Stimulated activated memory B cell treated with anti-CD40 and anti-IgM and Interleukin-4, amounts not matched to agents 10 μg/mL and 1 μg/mL and 100 μg/mL, for 72 hours (primary cell): ENCODE measurements at places on chromosomes 4 and X.

DNA sequence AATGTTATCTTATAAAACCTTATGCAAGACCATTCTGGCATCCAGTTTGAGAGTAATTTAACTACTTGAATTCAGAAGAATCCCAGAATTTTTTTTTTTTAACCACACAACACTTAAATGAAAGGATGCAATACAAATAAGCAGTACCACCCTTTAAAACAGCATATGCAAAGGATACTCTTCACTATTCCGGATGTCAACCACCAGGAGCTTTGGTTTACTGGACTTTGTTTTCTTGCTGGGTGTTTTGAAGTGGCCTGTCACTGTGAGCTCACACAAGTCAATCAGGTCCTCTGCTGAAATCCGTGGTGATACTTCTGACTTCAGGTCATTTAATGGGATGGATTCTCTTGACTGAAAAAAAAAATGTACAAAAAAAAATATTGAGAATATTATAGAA, 200.0 kb downstream of the TBCK start:
- H3K27ac ChIP-seq: no peak overlapping the region
- peaks cover 72% of the 10 kb centered on the region for H3K36me3 ChIP-seq
- no peak overlapping the region for H3K4me3 ChIP-seq
- ATAC-seq: no peak
- H3K4me1 ChIP-seq: no peaks in the 10 kb centered on the region

GRCh38 chr4:4730249-4730648, 129.2 kb upstream of the MSX1 start:
- H3K27ac ChIP-seq: no peak overlapping the region
- H3K4me1 ChIP-seq: no peaks in the 10 kb centered on the region

DNA sequence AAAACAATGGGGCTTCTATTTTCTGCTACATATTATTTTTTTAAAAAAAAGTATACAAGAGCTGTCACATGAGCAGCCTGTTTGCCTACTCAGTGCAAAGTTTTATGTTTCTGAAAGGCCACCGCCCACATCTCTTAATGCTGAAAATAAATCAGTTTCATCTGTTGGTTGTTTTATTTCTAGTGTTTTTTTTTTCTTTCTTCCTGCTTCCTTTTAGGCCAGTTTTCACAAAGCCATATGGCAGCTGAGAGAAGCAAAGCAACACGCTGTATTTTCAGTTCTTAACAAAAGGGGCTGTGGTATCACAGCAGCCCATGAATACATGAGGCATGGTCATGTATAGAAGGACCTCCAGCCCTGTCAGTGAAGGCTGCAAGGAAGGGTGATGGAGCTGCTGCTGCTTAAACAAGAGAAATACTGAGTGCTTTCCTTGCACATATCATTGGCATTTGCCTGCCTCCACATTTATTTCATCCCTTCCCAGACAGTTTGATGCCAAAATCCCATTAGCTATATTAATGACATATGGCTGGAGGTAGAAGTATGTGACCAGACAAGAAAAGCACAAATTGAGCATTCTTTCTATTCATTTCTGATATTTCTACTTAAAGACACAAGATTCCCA, 172.5 kb downstream of the PCDH18 start:
- no peak for ATAC-seq
- H3K27ac ChIP-seq: no peak overlapping the region
- no peaks in the 10 kb centered on the region for H3K27me3 ChIP-seq
- no peaks in the 10 kb centered on the region for H3K4me1 ChIP-seq
- no peaks in the 10 kb centered on the region for H3K36me3 ChIP-seq

GRCh38 chr4:25703731-25704388, 48.2 kb downstream of the SLC34A2 start:
- no peaks in the 10 kb centered on the region for H3K27me3 ChIP-seq
- H3K27ac ChIP-seq: no peak overlapping the region
- H3K4me3 ChIP-seq: no peak overlapping the region
- no peaks in the 10 kb centered on the region for H3K36me3 ChIP-seq
- no peak for ATAC-seq
- H3K4me1 ChIP-seq: no peaks in the 10 kb centered on the region

- no peaks in the 10 kb centered on the region for H3K36me3 ChIP-seq
- peaks cover 11% of the 10 kb centered on the region for H3K4me1 ChIP-seq
- no peak for ATAC-seq
- no peak overlapping the region for H3K4me3 ChIP-seq
Observed at GRCh38 chrX:2931612-2932011, 2.5 kb upstream of the ARSD start.

- H3K4me1 ChIP-seq: no peaks in the 10 kb centered on the region
- H3K36me3 ChIP-seq: no peaks in the 10 kb centered on the region
- no peak overlapping the region for H3K27ac ChIP-seq
- ATAC-seq: no peak
Observed at GRCh38 chrX:103073467-103073866, 9.5 kb upstream of the BEX1 start.

DNA sequence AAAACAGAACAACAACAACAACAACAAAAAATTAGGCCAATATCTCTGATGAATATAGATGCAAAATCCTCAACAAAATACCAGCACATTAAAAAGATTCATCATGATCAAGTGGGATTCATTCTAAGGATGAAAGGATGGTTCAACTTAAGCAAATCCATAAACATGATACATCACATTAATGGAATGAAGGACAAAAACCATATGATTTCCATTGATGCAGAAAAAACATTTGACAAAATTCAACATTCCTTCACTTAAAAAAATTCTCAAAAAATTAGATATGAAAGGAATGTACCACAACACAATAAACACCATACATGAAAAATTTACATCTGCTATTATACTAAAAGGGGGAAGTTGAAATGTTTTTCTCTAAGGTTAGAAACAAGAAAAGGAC, 103.3 kb downstream of the IL15 start:
- no peaks in the 10 kb centered on the region for H3K27me3 ChIP-seq
- H3K4me1 ChIP-seq: no peaks in the 10 kb centered on the region
- H3K4me3 ChIP-seq: no peak overlapping the region

DNA sequence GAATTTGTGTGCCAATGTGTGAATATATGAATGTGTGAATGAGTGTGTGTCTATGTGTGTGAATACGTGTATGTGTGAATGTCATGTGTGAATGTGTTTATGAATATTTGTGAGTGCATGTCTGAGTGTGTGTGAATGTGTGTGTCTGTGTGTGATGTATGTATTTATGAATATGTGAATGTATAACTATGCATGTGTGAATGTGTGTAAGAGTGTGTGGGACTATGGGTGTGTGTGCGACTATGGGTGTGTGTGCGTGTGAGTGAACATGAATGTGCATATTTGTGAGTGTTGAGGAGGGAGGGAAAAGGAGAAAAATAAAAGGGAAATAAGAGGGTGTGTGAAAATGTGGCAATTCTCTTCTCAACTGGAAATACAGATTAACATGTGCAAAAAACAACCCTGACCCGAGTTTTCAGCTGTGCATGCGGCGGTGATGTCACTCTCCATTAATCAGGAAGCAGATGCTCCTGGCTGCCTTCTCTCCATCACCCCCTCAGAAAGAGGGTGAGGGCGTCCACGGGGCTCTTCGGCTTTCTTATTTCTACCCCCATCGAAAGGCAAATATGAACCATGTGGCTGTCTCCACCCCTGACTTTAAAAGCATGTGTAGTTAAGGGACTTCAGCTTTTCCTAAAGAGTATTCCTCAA, 219.8 kb downstream of the MAML3 start:
- no peaks in the 10 kb centered on the region for H3K4me1 ChIP-seq
- H3K36me3 ChIP-seq: no peaks in the 10 kb centered on the region
- no peak overlapping the region for H3K4me3 ChIP-seq
- H3K27me3 ChIP-seq: peaks cover 1% of the 10 kb centered on the region

DNA sequence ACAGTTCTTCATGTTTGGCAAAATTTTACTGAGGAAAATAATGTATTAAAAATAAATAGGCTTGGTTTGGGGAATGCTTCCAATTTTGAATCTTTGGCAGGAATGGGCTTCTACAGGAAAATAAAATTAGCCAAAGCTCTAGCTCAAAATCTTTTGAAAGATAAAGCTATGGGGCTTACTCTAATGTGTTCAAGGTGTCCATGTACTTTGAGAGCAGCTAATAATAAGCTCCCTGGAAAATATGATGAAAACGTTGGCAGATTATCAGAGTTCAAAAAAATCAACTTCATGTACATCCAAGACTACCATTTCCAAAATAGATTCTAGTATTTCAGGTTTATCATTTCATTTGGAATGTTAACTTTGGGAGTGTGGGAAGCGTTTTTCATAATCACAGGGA, 158.4 kb downstream of the EMCN start:
- ATAC-seq: no peak
- H3K27me3 ChIP-seq: peaks cover 25% of the 10 kb centered on the region
- no peak overlapping the region for H3K4me3 ChIP-seq
- no peak overlapping the region for H3K27ac ChIP-seq

DNA sequence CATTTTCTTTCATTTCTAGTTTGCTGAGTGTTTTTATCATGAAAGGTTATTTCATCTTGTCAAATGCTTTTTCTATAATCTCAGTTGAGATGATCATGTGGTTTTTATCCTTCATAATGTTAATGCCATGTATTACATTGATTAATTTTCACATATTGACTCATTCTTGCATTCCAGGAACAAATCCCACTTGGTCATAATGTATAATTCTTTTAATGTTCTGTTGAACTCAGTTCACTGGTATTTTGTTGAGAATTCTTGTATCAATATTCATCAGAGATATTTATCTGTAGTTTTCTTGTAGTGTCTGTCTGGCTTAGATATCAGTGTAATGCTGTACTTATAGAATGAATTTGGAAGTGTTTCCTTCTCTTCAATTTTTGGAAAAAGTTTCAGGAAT, 16.7 kb upstream of the LHFPL1 start:
- H3K27me3 ChIP-seq: peaks cover 9% of the 10 kb centered on the region
- H3K27ac ChIP-seq: no peak overlapping the region
- H3K36me3 ChIP-seq: no peaks in the 10 kb centered on the region
- no peaks in the 10 kb centered on the region for H3K4me1 ChIP-seq
- no peak for ATAC-seq
- H3K4me3 ChIP-seq: no peak overlapping the region

- no peak for ATAC-seq
- no peaks in the 10 kb centered on the region for H3K36me3 ChIP-seq
- no peaks in the 10 kb centered on the region for H3K4me1 ChIP-seq
- no peak overlapping the region for H3K4me3 ChIP-seq
- H3K27ac ChIP-seq: no peak overlapping the region
- no peaks in the 10 kb centered on the region for H3K27me3 ChIP-seq
Observed at GRCh38 chr4:110754716-110755115, 131.8 kb upstream of the PITX2 start.

- H3K4me3 ChIP-seq: no peak overlapping the region
- no peak overlapping the region for H3K27ac ChIP-seq
- H3K4me1 ChIP-seq: no peaks in the 10 kb centered on the region
- no peaks in the 10 kb centered on the region for H3K36me3 ChIP-seq
- no peaks in the 10 kb centered on the region for H3K27me3 ChIP-seq
Observed at GRCh38 chr4:69974631-69975030, 9.1 kb upstream of the CSN2 start.

DNA sequence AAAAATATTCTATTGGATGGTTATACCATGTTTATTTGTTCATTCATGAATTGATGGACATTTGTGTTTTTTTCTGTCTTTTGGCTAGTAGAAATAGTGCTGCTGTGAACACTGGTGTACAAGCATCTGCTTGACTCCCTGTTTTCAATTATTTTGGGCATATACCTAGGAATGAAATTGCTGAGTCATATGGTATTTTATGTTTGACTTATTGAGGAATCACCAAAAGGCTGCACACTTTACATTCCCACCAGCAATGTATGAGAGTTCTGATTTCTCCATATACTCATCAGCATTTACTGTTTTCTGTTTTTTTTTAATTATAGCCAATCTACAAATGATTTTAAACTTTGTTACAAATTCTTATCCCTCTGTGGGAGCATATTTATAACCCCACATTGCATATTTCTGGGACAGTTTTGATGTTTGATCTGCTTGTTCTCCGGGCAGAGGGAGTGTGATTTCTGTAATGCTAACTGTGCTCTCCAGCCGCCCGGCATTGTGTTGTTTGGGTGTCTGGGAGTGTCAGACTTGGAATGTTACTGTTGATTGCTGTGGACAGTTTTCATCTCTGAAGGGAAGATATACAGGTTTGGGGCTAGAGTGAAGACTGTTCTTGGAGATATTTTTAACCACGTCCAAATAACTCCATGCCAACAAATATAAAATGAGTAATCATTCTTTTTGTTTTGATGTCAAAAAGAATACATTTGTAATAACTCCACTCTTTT, 60.5 kb upstream of the PGRMC2 start:
- no peak for ATAC-seq
- H3K4me1 ChIP-seq: no peaks in the 10 kb centered on the region
- no peak overlapping the region for H3K27ac ChIP-seq
- H3K27me3 ChIP-seq: no peaks in the 10 kb centered on the region
- peaks cover 16% of the 10 kb centered on the region for H3K36me3 ChIP-seq
- no peak overlapping the region for H3K4me3 ChIP-seq

DNA sequence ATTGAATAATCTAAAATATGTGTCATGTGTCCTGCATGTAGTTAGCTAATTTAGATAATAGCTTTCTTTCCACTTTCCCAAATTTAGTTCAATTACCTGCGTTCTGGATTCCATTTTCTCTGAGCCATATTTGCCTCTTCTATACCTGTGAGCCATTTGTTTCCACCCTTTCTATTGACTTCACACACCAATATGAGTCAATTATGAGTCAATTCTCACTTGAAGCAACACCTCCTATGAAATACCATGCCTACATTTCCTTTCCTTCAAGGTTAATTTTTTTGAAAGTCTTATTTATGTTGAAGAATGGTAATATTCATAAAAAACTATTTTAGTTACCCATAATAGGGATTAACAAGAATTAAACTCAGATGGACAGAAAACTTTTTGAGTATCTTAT, 25.8 kb downstream of the NPY2R start:
- no peaks in the 10 kb centered on the region for H3K27me3 ChIP-seq
- no peak overlapping the region for H3K27ac ChIP-seq
- no peak for ATAC-seq
- no peaks in the 10 kb centered on the region for H3K36me3 ChIP-seq

GRCh38 chr4:88102026-88102425, 56.4 kb downstream of the ABCG2 start:
- H3K36me3 ChIP-seq: no peaks in the 10 kb centered on the region
- H3K27me3 ChIP-seq: peaks cover 21% of the 10 kb centered on the region
- H3K4me1 ChIP-seq: no peaks in the 10 kb centered on the region
- H3K27ac ChIP-seq: no peak overlapping the region
- ATAC-seq: no peak

GRCh38 chr4:185399466-185399865, 2.8 kb downstream of the ANKRD37 start:
- H3K27me3 ChIP-seq: no peaks in the 10 kb centered on the region
- peaks cover 26% of the 10 kb centered on the region for H3K4me1 ChIP-seq
- H3K4me3 ChIP-seq: no peak overlapping the region
- H3K36me3 ChIP-seq: peaks cover 23% of the 10 kb centered on the region
- ATAC-seq: no peak
- no peak overlapping the region for H3K27ac ChIP-seq
